ENCODE measurements at places on chromosomes 7 and 10.
A peak's percentile ranks its signal among the peaks of the same experiment; 100 is the strongest.

DNA sequence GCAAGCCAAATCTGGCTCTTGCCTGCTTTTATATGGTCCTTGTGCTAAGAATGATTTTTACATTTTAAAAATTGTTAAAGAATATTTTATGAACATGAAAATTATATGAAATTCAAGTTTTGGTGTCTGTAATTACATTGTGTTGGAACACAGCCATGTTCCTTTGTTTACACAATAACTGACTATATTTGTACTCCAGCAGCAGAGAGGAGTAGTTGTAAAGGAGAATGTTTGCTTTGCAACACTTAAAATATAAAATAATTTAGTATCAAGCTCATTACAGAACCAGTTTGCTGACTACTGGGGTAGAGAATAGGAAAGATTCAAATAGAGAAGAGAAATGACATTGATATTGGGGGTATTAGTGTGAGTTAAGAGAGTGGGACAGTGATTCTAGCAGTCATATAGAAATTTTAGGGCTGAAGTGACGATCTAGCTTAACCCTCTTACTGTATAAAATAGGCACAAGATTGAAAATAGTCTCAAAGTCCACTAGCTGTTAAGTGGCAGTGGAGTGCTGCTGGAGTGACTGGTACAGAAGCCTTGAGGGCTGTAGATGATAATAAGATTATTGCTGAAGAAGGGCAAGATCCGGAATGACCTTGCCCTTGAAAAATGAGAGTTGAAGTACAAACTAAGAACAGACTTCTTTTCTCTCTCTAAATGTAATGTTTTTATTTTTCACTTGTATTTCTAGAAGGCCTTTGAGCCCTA, 28.2 kb downstream of the SGPL1 start:
- no peak for DNase-seq

GRCh38 chr7:40437498-40437897, 302.7 kb downstream of the SUGCT start:
- no peak for DNase-seq

GRCh38 chr7:356087-356486, 66.1 kb downstream of the FOXL3 start:
- no peak for DNase-seq

DNA sequence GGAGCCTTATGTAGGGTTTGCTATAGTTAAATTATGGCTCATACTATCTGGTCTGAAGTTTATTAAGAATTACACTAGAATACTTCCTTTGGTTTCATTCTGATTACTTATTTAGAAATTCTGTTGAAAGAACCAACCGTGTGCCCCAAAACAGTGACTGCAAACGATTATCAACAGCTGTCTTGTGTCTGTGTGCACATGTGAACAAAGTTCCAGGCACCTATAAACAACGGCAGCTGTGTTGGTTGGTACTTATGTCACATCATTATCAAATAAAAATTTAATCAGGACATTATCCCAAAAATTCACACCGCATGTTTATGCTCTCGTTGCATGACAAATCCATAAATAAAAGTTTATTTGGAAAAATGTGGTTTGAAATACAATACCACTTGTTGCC, 80.6 kb downstream of the USP6NL start:
- DNase-seq, result no peak

DNA sequence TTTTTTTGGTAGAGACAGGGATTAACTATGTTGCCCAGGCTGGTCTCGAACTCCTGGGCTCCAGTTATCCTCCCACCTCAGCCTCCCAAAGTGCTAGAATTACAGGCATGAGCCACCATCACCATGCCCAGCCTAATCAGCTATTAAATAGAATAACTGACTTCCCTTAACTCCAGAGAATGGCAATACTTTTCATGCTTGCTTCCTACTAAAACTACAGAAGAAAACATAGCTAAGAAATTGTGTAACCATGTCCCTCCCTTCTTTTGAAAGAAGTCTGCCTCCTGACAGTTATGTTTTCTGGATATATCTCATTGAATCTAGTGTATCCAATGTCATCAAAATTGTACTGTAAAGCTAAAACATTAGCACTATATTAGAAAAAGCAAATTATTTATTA, 95.6 kb downstream of the KMT2C start:
- no peak for DNase-seq

DNA sequence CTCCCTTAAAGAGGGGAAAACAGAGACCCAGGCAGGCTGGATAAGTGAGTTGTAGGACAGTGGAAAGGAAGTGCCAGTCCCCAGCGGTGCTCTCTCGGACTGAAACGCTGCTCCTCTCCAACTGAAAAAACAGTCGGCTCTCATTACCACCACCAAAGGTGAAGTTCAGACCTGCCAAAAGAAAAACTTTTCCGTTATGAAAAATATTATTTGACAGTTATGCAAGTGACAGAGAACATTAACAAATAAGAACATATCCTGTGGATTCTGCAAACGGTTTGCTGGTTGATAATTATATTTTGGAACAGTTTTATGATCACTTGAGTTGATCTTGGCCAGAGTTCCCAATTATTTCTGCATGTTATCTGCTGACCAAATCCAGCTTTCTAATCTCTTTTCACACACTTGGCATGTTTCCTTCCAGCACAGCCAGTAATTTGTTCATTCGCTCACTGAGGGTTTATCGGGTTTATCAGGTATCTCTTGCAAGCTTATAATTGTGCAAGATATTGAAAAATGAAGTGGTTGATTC, 82.6 kb downstream of the PTPRE start:
- no peak for DNase-seq

- no peak for DNase-seq
Measured at GRCh38 chr10:29273478-29273877, 15.4 kb upstream of the LYZL1 start.

- peak; percentile 17 for DNase-seq
Measured at GRCh38 chr7:120554960-120555571, 282.1 kb downstream of the KCND2 start.

DNA sequence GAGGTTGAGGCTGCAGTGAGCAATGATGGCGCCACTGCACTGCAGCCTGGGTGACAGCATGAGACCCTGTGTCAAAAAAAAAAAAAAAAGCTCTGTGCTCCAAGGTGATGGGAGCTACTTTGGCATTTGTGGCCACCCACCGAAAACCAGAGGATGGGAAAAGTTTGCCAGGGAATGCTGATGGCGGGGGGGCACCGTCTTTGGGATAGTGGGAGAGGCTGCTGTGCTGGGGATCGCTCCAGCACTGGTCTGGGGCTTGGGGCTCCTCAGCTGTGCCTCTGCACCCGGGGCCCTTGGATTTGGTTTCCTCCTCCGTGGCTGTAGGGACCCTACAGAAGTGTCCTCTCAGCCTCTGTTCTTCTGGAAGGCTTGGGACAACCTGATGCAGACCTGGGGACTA, 11.7 kb upstream of the RAMP3 start:
- DNase-seq, result no peak

DNA sequence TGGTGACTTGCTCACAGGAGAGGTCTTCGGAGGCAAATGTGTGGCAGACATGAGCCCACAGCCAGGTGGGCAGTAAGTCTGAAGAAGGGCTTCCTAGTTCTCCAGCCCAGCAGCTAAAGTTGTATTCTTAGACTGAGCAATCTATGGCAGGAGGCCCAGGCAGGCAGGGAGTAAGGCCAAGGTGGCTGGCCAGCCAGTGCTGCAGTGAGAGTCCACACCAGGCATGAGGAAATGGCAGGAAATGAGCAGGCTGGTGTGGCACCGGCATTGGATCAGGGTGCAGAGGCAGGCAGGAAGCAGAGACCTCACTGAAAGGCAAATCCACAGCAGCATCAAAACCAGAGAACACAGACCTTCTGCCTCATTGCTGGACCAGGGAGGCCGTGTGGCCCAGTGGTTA, 84.6 kb upstream of the PDE1C start:
- no peak for DNase-seq

DNA sequence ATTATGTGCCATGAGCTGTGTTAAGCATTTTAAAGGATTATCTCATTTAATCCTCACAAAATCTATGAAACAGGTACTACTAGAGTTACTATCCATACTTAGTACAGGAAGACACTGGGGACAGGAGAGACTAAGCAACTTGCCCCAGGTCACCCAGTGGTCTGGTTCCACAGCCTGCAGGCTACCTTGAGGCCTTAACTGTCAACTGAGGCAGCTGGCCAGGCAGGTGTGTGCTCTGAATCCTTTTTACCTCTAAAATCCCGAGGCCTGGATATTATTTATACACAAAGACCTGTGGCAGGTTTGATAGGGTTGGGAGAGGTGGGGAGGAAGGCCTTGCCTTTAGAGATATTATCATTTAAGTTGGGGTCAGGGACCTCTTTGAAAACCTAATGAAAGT, 3.1 kb downstream of the ZNF777 start:
- no peak for DNase-seq

- DNase-seq, result peak; percentile 36
Measured at GRCh38 chr7:111735661-111736551, 173.6 kb upstream of the IMMP2L start.

- no peak for DNase-seq
Measured at GRCh38 chr10:132588301-132589013, 50.9 kb downstream of the INPP5A start.

DNA sequence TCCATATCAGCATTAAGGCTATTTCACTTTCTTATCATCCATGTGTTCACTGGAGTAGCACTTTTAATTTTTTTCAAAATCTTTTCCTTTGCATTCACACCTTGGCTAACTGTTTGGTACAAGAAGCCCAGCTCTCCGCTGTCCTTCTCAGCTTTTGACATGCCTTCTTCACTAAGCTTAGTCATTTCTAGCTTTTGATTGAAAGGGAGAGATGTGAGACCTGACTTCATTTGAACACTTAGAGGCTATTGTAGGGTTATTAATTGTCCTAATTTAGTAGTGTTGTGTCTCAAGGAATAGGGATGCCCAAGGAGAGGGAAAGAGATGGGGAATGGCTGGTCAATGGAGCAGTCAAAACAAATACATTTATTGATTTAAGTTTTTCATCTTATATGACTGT, 350.0 kb downstream of the CXCL12 start:
- no peak for DNase-seq

GRCh38 chr10:26357203-26357602, 80.9 kb upstream of the APBB1IP start:
- DNase-seq, result no peak

GRCh38 chr10:43264965-43265798, 1.7 kb downstream of the RASGEF1A start:
- DNase-seq, result no peak

GRCh38 chr7:101720324-101720723, 91.2 kb upstream of the MYL10 start:
- no peak for DNase-seq

GRCh38 chr7:156956727-156957126, 7.2 kb downstream of the NOM1 start:
- no peak for DNase-seq

DNA sequence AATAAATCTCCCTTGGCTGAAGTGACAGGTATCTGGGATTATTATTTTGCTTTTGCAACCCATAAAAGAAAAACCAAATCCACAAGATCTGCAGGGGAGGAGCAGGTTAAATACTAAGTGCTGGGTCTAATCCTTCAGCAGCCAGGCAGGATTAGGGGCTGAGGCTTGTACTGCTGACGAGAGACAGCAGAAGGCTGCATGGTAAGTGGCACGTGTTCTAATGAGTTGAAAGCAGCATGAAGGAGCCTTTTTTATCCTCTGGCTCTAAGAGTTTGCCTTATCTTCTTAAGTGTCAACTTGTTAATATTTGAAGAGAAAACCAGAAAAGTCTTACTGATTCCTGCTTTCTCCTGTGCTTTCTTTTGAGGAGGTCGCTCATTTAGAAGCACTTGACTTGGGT, 50.0 kb downstream of the LYZL2 start:
- no peak for DNase-seq

DNA sequence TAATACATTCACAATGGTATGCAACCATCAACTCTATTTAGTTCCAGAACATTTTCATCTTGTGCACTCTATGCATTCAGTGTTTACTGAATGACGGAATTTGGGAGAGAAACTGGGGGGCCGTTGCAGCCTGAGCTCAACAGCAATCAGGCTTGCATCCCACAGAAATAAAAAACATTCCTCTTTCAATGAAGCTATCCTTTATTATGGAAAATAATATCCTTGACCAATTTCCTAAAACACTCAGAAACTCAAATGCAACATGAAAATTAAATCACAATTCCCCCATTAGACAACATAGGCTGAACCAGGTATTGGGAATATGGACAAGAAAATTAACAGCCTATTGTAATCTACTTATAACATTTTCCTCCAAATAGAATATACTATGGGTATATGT, 6.3 kb upstream of the EXOC4 start:
- no peak for DNase-seq

DNA sequence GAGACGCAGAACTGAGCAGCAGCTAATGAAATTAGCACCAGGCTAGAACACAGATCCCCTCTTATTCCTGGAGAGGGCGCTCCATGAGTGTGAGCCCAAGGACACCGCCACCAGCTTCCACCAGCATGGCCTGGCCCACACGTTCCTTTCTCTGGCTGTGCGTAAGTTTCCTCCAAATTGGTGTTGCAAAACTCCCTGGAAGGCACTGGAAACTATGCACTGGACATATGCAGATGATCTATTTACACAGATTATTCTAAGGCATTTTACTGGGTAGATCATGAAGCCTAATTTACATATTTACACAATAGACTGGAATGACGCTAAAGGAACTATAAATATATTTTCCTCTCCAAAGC, 455.6 kb upstream of the FOXK1 start:
- no peak for DNase-seq

DNA sequence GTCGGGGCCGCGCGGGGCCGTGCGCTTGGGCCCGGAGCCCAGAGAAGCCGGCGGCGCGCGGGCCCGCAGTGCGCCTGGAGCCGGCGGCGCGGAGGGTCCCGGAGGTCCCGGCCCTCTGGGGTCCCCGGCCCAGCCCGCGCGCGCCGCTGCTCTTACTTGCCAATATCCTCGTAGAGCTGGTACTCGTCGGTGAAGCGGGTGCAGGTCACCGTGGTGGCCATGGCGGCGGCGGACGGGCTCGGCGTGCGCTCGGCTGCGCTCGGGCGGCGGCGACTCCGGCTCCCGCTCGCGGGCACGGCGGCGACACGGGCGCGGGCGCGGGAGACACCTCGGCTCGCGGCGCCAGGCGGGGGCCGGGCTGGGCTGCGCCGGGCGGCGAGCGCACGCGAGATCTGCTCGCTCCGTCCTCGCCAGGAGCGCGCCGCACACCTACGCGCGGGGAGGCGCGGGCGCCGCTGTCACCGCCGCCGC, at the start of gene CAMK2B:
CAMK2B (minus strand) TSS at position 394 of the 471 bp plus-strand sequence; CDS start at position 221, 173 bp downstream.
- DNase-seq, result no peak

DNA sequence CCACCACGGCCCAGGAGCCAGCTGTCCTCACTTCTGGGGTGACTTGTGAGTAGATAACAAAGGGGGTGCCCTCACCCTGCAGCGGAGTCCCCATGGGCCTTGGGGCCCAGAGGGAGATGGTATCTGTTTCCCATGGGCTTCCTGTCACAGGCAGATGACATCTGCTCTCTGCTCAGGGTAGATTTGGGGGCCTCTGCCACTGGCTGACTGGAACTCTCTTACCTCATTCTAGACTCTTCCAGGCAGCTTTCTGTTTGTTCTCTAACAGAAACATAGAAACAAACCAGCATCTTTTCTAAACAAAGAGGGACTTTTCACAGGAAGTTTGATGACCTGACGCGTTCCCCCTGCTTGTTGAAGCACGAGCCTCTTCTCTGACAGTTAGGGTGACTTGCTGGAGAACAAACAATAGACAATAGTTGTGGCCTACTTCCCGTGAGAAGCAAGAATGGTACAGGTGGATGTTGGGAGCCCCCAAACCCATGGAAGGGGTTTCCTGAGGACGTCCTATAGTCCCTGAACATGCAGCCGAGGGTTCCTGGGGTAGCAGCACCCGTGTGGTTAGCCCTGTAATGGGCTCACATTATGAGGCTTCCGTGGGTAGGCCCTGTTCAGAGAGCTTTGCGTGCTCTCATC, 61.6 kb downstream of the GRK5 start:
- peak; percentile 76 for DNase-seq

GRCh38 chr7:17463511-17464085, 165.1 kb downstream of the AHR start:
- DNase-seq, result no peak
